Lower lobe of right lung (tissue), 2 donors: ENCODE measurements at places on chromosomes 4 and X. TPM values are rescaled to one million over a fixed set of nuclear protein-coding genes. Genes with fewer than 3 reads are reported as not detected.
A peak's percentile ranks its signal among the peaks of the same experiment; 100 is the strongest.

Gene IL21
- not detected for total RNA-seq

Gene NXF2B
- 1.0 TPM for total RNA-seq

Gene TEX28
- not detected for total RNA-seq

Gene NSD2
- 52.9 TPM for total RNA-seq

Gene USP26
- not detected for total RNA-seq

Gene PROM1
- 10.1 TPM for total RNA-seq

Gene ADH7
- 0.47 TPM for total RNA-seq

Gene NRK
- total RNA-seq: 0.53 TPM

Gene GYG2
- 1.3 TPM for total RNA-seq

Gene DNAAF6
- 2.0 TPM for total RNA-seq

Gene MAP9
- 14.7 TPM for total RNA-seq

Gene PTPN13
- 77.2 TPM for total RNA-seq

Gene ZNF185
- total RNA-seq: 17.9 TPM

Gene CYTL1
- 1.4 TPM for total RNA-seq

Gene PAK3
- 1.4 TPM for total RNA-seq

Gene ERAS
- not detected for total RNA-seq

Gene GAGE1
- not detected for total RNA-seq

- no peak overlapping the region for H3K4me3 ChIP-seq
- H3K27ac ChIP-seq: no peak overlapping the region
- DNase-seq: no peak
- no peaks in the 10 kb centered on the region for H3K27me3 ChIP-seq
Observed at GRCh38 chr4:169068423-169068822, 58.4 kb upstream of the CBR4 start.

GRCh38 chrX:24371391-24371972 lies 11.0 kb downstream of the SUPT20HL1 start:
- no peak overlapping the region for H3K4me3 ChIP-seq
- no peak for DNase-seq
- H3K4me1 ChIP-seq: no peaks in the 10 kb centered on the region
- no peaks in the 10 kb centered on the region for H3K36me3 ChIP-seq
- no peaks in the 10 kb centered on the region for H3K27me3 ChIP-seq
- no peak overlapping the region for H3K27ac ChIP-seq

DNA sequence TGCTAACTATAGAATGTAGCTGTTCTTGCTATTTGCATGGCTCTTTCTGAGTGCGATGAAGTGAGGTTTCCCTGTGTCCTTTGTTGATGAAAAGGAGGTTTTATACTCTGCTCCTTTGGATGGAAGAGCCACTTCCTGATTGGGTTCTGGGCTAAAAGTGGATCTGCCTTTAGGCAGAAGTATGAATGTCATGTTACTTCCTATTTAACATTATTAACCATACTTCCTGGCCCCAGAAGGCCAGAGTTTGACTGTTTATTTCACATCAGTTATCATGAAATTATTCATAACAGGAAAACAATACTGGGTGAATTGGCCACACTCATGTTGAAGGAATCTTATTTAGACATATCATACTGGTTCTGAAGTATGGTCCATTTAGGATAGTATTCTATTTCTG lies 386.2 kb downstream of the PCDH7 start:
- no peak overlapping the region for H3K27ac ChIP-seq
- H3K27me3 ChIP-seq: no peaks in the 10 kb centered on the region
- no peaks in the 10 kb centered on the region for H3K36me3 ChIP-seq
- no peak overlapping the region for H3K4me3 ChIP-seq
- H3K4me1 ChIP-seq: no peaks in the 10 kb centered on the region

DNA sequence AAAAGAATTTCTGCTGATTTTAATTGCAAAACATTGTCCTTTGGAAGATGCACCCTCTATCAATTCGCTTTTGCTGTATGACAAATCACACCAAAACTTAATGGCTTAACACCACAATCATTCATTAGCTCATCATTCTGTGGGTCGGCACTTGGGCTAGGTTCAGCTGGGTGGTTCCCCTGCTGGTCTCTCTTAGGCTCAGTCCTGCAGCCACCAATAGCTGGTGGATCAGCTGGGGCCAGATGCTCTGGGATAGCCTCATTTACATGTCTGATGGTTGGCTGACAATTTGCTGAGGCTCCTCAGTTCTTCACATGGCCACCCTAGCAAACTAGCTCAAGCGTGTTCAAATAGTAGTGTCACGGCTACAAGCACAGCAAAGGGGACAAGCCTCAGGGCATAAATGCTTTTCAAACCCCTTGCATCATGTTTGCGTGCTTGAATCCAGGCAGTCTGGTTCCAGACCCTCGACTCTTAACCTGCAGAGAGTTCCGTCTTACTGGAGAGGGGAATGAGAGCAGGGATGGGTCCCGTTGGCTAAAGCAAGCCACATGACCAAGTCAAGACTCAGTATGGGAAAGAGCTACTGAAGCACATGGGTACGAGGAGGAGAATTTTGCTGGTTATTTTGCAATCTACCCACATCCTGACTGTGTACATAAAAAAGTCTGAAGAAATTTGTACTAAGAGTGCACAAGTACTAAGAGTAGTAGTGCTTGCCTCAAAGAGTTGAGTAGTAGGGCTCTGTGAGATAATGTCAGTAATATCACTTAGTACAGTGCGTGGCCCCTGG lies 7.5 kb upstream of the ACSL1 start:
- H3K4me1 ChIP-seq: peaks cover 5% of the 10 kb centered on the region
- no peaks in the 10 kb centered on the region for H3K27me3 ChIP-seq
- no peak overlapping the region for H3K27ac ChIP-seq
- DNase-seq: no peak
- H3K4me3 ChIP-seq: no peak overlapping the region
- no peaks in the 10 kb centered on the region for H3K36me3 ChIP-seq

DNA sequence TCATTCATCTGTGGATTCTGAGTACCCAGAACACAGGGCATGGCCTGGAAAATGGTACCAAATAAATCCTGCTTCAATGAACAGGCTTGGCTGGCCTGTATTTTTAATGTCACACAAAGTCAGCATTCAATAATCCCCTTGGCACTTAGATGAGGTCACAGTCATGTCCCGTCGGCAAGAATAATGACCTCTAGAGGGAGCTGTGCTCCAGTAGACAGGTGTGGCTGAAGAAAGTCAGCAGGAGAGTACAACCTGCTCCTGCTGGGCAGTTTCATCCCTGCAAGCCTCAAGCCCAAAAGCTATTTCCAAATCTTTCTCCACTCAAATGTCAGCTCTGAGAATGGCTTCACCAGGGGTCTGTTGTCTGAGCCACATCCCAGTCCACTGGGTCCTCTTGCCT lies 404.0 kb upstream of the F9 start:
- no peak for DNase-seq
- H3K4me3 ChIP-seq: no peak overlapping the region
- H3K4me1 ChIP-seq: no peaks in the 10 kb centered on the region
- H3K36me3 ChIP-seq: no peaks in the 10 kb centered on the region
- H3K27me3 ChIP-seq: no peaks in the 10 kb centered on the region
- H3K27ac ChIP-seq: no peak overlapping the region

DNA sequence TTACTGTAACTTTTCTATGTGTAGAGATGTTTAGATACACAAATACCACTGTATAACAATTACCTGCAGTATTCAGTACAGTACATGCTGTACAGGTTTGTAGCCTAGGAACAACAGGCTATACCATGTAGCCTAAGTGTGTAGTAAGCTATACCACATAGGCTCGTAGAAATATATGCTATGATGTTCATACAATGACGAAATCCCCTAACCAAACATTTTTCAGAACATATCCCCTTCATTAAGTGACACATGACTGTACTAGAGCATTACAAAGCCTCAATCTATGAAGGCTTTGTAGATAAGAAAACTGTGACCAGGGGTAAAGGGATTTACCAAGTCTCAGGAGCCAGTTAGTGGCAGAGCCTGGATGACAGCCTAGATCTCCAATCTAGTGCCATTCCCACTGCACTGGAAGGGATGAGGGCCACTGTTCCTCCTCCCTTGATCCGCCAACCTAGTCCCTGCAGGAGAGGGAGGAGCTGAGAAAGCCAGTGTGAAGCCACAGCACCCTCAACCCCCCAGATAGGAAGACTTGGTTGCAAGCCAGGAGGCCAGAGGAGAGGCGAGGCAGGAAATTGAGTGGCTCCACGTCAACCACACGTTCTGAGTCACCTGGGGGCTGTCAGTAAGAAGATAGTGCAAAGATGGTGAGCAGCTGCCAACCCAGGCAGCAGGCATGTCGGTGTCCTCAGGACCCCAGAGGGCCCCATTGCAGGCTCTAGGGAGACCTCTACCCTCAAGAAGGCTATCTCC lies 227.7 kb downstream of the BCOR start:
- H3K4me3 ChIP-seq: no peak overlapping the region
- no peaks in the 10 kb centered on the region for H3K4me1 ChIP-seq
- no peaks in the 10 kb centered on the region for H3K36me3 ChIP-seq
- H3K27me3 ChIP-seq: no peaks in the 10 kb centered on the region
- H3K27ac ChIP-seq: no peak overlapping the region

DNA sequence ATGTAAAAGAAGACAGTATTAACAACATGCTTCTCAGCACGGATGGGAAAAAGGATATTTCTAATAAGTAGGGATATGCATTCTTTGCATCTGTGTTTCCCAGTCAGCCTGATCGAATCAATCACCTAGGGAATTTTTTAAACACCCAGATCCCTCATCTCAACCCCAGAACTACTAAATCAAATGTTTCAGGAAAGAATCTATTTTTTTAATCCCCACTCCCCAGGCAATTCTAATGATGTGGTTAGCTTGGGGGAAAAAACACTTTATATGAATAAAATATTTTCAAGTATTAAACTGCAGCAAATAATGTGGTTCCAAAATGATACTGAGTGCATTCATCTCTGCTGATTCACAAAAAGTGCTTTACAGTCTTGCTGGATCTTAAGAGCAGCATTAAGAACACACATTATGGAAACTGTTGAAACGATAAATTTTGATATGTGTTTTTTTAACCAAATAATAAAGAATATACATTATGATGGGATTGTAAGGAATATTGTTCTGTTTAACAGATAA lies 68.7 kb upstream of the GUCY1A1 start:
- no peak overlapping the region for H3K27ac ChIP-seq
- H3K27me3 ChIP-seq: no peaks in the 10 kb centered on the region
- H3K36me3 ChIP-seq: no peaks in the 10 kb centered on the region
- no peak overlapping the region for H3K4me3 ChIP-seq

DNA sequence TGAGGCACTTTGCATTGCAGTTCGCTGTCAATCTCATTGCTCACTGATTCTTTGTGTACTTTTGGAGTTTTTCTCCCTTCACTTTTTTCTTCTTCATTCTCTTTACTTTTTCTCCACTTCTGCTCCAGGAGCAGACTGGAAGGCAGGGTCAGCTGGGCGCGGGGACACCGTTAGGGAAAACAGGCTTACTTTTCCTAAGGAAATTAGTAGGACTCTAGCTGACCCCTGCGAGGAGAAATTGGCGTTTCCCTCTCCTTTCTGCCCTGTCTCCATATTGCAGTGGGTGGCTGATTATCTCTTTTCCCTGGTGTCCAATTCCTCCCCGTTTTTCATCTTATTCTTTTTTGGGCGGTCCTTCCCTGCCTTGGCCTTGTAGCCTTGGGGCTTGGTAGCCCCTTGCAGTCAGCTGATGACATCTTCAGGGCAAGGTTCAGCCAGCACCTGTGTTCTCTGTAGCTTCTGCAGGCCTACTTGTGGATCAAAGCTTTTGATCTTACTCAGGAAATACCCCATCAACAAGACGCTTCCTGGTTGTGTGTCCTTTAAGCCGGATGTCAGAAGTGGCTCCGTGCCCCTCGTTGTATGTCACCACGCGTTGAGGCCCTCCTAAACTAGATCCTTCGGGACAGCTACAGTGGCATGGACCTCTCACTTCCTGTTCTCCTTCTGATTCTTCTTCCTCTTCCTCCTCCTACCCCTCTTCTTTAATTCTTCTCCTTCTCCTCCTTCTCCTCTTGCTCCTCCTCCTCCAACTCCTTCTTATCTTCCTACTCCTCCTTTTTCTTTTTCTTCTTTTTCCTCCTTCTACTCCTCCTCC lies 36.1 kb downstream of the NBDY start:
- peak overlapping the region; percentile 18 for H3K27ac ChIP-seq
- peaks cover 19% of the 10 kb centered on the region for H3K4me1 ChIP-seq
- no peak overlapping the region for H3K4me3 ChIP-seq

DNA sequence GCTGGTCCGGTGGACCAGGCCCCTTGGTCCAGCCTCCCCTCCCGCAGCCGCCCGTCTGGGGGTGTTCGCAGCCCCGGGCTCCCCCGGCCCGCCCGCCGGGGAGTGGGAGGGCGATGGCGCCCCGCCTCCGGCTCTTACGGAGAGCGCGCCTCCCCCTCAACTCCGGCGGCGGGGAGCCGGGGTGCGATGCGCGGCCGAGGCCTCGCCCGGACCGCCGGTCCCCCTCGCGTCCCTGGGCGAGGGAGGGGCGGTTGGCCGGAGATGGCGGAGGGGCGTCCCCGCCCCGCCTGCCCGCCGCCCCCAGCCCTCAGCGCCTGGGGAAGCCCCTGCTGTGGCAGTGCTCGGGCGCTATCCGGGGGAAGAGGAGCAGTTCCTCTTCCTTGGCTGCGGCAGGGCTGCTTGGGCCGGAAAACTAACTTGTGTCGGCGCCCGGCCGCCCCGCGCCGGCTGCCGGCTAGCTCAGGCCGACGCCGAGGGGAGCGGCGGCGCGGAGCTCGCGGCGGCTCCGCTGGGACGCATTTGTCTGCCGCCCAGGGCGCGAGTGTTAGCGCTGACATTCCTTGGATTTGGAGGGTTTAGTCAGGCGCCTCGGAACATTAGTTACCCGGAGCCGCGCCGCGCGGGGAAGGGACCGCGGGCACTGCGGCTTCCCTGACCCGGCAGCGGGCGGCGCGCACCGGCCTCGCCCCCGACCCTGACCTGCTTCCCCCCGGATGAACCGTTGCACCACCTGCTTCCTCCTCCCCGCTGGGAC lies 994 bp downstream of the GALNT7 start:
- H3K27ac ChIP-seq: peak overlapping the region; percentile 93
- no peaks in the 10 kb centered on the region for H3K27me3 ChIP-seq
- no peaks in the 10 kb centered on the region for H3K36me3 ChIP-seq
- peak; percentile 82 for DNase-seq
- peaks cover 35% of the 10 kb centered on the region for H3K4me1 ChIP-seq

DNA sequence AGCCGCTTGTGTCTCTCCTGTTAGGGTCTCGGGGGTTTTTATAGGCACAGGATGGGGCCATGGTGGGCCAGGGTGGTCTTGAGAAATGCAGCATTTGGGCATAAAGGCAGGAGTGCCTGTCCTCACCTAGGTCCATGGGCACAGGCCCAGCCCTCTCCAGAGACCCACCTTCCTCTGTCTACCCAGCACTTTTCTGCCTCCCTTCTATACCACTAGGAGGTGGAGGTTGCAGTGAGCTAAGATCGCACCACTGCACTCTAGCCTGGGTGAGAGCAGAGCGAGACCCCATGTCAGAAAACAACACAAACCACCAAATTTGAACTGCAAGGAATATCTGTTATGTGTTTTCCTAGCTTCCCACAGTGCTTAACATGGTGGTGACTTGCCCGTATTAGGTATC lies 38.0 kb downstream of the MOB1B start:
- H3K27ac ChIP-seq: no peak overlapping the region
- no peaks in the 10 kb centered on the region for H3K27me3 ChIP-seq
- H3K4me1 ChIP-seq: peaks cover under 1% of the 10 kb centered on the region
- no peaks in the 10 kb centered on the region for H3K36me3 ChIP-seq
- no peak overlapping the region for H3K4me3 ChIP-seq
- no peak for DNase-seq

- no peak within 1 kb of the TSS for H3K27ac ChIP-seq
- H3K4me3 ChIP-seq: peak within 1 kb of the TSS; percentile 47
- H3K36me3 ChIP-seq: no peaks in the 10 kb centered on the region
- peaks cover 66% of the 10 kb centered on the region for H3K27me3 ChIP-seq
Observed at GRCh38 chr4:107035819-107036583, at the start of gene DKK2. Gene DKK2, minus strand, starts transcription at chr4:107036313. Its CDS starts 722 bp downstream, at chr4:107035591.
